Dermis blood vessel endothelial cell (primary cell): ENCODE measurements at places on chromosomes 1 and 21. TPM values are rescaled to one million over a fixed set of nuclear protein-coding genes. Genes with fewer than 3 reads are reported as not detected.

Gene ALX3
- total RNA-seq, result not detected in 2 replicates

Gene TDRD5
- total RNA-seq, result not detected in 2 replicates

Gene FCAMR
- not detected in 2 replicates for total RNA-seq

Gene NFYC
- 19.2 and 29.5 TPM in 2 replicates for total RNA-seq

Gene OR2T29
- not detected in 2 replicates for total RNA-seq

Gene CFAP126
- not detected in 2 replicates for total RNA-seq

Gene ST6GALNAC3
- total RNA-seq, result 44.9 and 67.6 TPM in 2 replicates

Gene S100A8
- not detected in 2 replicates for total RNA-seq

Gene CCDC30
- 0.28 and 0.68 TPM in 2 replicates for total RNA-seq

Gene PADI1
- 0.05 and 0.85 TPM in 2 replicates for total RNA-seq

Gene SUSD4
- 0.05 and 0.17 TPM in 2 replicates for total RNA-seq

Gene EIF4G3
- total RNA-seq, result 39.8 and 60.8 TPM in 2 replicates

GRCh38 chr1:36692465-36693160 lies 209.9 kb upstream of the CSF3R start:
- no peak for DNase-seq

GRCh38 chr1:48823168-48823567 lies 46.5 kb upstream of the BEND5 start:
- DNase-seq, result no peak

DNA sequence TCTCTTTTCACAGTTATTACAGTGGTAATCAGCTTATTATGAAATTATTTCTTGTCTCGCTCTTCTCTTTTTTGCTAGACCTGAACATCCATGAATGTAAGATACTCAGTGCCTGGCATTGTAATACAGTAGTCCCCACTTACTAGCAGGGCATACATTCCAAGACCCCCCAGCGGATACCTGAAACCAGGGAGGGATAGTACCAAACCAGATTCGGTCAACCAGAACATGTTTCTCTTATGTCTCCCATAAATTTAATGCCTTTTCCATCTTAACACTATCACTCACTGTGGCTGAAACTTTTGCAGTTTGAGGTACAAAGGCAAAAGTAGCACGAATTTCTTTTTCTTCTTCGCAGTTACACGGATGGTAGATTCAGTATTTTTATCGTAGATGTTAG lies 24.6 kb upstream of the B3GALT2 start:
- no peak for DNase-seq

DNA sequence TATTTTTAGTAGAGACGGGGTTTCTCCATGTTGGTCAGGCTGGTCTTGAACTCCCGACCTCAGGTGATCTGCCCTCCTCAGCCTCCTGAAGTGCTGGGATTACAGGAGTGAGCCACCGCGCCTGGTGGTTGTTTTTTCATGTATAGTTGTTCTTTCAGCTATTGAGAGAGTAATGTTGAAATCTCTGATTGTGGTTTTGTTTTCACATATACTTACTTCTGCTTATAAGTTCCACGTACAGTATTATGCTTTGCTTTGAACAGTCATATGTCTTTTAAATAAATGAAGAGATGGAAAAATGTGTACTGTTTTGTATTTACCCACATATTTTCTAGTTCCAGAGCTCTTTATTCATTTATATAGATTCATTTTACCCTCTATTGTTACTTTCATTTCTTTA lies 44.5 kb downstream of the MARK1 start:
- no peak for DNase-seq

DNA sequence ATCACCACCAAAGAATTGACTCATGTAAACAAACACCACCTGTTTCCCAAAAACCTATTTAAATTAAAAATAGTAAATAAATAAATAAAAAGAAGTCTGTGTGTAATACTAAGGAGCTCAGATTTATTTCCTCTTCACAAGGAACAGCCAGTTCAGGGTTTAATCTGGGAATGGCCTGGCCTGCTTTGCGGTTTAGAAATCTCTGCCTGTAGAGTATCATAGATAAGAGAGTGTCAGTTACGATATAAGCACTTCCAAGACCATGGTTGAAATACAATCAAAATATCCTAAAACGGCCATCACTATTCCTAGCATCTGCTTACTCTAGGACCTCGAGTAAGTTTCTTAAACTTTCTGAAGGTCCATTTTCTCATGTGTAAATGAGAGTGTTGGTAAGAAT lies 274.4 kb downstream of the PLPP3 start:
- DNase-seq, result no peak

- no peak for DNase-seq
Measured at GRCh38 chr1:178940068-178940765, 69.3 kb upstream of the ANGPTL1 start.

- DNase-seq, result no peak
Measured at GRCh38 chr1:84361796-84362195, 36.5 kb upstream of the DNASE2B start.

GRCh38 chr1:25556791-25557476 lies 13.5 kb downstream of the LDLRAP1 start:
- no peak for DNase-seq

GRCh38 chr1:226708342-226708780 lies 30.7 kb downstream of the ITPKB start:
- no peak for DNase-seq

DNA sequence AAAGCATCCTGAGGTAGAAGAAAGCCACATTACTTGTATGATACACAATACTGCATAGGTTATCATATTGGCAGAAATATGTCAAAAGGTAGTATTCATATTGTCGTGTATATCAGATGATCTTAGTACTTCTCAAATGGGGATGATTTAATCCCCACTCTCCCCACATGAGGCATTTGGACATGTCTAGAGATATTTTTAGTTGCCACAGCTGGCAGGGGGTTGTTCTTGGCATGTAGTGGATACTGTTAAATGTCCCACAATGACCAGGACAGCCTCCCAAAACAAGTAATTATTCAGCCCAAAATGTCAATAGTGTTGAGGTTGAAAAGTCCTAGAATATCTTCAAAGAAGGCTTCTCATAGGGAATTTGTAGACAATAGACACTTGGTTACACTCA lies 162.8 kb downstream of the NEGR1 start:
- DNase-seq, result no peak

GRCh38 chr1:84634536-84635205 lies 55.6 kb downstream of the SSX2IP start:
- no peak for DNase-seq

DNA sequence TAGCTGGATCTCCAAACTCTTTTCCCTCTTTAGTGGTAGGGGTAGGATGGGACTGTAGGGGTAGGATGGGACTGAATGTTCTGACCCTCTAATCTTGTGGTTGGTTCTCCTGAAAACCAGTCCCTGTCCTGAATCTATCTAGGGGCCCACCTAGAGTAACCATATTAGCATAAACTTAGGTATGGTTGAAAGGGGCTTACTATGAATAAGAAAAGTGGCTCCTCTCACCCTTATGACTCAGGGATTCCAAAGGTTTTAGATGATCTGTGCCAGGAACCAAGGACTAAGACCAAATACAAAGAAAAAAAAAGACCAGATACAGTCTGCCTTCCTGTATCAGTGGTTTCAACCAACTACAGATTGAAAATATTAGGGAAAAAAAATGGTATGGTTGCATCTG lies 28.9 kb downstream of the RNF2 start:
- DNase-seq, result no peak

DNA sequence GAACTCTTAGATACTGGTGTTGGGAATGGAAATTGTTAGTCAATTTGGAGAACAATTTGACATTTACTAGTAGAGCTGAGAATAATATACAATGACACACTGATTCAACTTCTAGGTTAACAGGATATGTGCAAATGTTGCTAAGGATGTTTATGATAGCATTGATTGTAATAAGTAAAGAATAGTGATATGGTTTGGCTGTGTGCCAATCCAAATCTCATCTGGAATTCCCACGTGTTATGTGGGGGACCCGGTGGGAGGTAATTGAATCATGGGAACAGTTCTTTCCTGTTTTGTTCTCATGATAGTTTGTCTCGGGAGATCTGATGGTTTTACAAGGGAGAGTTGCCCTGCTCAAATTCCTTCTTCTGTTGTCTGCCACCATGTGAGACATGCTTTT lies 302.4 kb upstream of the TMPRSS15 start:
- DNase-seq, result no peak

- DNase-seq, result peak; percentile 28
Measured at GRCh38 chr1:192550922-192551534, 24.5 kb upstream of the RGS1 start.

GRCh38 chr1:25503551-25504426 lies 39.6 kb upstream of the LDLRAP1 start:
- peak; percentile 60 for DNase-seq

DNA sequence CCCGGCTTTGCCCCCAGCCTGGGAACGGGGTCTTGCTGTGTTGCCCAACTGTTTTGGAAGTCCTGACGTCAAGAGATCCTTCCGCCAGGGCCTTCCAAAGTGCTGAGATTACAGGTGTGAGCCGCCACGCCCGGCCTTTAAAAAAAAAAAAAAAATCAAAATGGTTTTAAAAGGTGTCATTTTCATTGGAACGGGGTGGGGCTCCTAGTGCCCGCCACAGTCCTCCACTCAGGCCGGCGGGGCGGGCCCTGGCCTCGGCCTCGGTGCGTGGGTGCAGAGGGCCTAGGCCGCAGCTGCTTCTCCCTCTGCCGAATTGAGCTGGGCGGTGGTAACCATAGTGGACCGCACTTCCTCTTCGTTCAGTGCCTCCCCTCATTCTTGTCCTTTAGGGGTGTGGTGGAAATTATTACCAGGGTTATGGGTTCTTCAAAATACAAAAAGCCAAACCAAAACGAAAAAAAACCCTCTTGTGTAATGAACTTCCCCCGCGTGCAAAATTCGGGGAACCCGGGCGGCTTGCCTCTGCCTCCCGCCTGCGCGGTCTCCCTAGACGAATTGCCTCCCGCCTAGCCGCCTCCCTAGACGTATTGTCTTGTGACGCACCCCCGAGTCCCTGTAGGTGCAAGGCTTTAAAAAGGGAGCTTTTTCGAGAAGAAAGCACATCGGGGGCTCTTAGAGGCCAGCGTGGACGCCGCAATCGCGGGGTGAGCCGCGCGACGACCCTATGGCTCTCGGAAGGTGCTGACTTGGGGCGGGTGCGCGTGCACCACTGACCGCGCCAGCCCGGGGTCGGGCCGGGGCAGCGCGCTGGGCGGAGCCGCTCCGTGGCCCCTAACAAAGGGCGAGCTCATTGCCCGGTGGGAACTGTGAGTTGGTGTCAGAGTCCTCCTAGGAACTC lies 10.5 kb upstream of the SPEN start:
- peak; percentile 39 for DNase-seq

GRCh38 chr1:31523012-31523411 lies 53.3 kb upstream of the TINAGL1 start:
- DNase-seq, result no peak

- no peak for DNase-seq
Measured at GRCh38 chr1:156399355-156400125, 30.5 kb downstream of the RHBG start.

DNA sequence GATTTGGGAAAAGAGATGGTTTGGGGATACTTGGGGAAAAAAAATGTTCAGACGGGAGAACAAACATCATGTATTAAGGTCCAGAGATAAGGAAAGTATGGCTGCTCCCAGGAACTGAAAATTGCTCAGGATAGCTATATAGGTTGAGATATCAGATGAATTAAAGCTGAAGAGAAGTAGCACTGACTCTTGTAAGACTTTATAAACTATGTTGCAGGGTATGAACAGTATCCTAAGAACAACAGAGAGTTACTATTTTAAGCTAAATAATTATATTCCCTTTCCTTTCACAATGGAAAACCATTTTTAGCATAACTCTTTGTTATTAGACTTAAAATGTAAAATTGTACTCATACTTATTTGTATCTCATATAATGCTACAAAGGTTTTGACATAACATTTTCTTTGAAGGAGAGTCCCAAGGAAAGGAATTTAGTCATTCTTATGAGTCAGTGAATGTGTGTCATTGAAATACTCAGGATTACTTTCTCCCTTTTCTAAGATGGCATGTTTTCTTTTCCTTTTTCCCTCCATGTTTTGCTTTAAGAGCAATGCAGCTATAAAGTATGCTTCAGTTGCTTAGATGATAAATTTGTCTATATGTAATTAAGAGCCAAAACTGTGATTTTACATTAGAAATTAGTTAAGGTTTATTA lies 139.4 kb upstream of the KIAA1614 start:
- peak; percentile 48 for DNase-seq

- DNase-seq, result no peak
Measured at GRCh38 chr21:37251294-37251634, 15.9 kb downstream of the VPS26C start.

DNA sequence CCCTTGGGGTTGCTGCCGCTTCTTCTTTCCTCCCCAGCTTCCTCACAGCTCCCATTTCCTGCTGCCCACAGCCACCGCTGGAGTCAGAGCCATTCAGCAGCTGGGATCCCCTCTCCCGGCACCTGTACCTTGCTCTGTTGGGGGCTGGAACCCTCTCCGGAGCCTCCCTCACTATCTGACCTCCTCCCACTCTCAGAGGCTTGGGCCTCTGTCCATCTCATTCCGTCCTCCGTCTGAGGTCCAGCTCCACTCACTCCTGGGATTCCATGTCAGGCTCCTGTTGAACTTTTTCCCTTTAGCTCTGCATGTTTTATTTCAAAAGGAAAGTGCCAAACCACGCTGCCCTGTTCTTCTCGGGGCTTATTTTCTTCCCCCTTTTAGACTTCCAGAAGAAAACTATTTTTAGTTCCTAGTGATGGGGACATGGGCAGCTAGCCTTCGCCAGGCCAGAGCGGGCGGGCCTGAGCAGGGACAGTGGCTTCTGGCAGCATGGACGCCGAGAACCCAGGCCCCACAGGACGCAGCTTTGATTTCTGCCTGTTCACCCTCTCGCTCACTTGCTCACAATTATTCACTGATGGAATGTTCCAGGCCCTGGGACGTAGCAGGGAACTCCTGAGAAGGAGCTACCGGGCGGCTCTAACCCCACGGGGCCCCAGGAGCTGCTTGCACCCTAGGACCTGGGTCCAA lies 79.2 kb downstream of the ARHGEF10L start:
- DNase-seq, result no peak

DNA sequence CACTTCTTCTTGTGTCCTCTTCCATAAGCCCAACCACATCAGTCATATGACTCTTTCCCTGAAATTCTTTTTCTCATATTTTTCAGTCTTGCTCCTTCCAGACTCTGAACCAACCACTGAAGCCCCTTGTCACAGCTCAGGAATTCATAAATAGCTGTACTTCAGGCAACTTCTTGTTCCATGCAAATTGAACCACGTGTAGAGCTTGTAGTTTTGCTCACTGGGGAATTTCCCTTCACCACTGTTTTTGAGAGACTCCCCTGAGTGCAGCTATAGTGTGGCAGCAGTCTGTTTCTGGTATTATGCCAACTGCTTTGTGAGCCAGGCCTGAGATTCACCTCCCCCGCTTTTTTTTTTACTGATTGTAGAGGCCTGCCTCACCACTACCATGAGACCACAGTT lies 150.3 kb upstream of the SPAG17 start:
- DNase-seq, result no peak

- no peak for DNase-seq
Measured at GRCh38 chr1:72891976-72892375, 609.6 kb upstream of the NEGR1 start.

- no peak for DNase-seq
Measured at GRCh38 chr21:45857761-45858160, 123.8 kb upstream of the COL6A1 start.

DNA sequence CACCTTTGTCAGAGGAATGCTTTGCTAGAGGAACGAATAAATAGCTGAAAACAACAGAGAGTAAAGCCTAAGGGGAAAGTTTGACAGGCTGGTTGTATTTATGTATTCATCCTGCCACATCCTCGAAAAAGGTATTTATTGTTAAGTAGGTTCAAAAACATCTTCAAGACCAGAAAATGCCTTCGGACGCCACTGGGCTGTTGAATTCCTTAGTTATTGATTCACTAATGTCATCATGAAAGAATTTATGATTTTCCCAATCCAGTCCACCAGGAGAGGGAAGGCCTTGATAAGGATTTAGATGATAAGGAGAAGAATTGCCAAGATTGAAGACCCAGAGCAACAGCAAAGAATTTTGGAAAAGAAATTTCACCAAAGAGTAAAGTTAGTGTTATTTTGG lies 35.2 kb upstream of the MAB21L3 start:
- no peak for DNase-seq

- DNase-seq, result peak; percentile 84
Measured at GRCh38 chr21:29217818-29218291, 80.9 kb upstream of the BACH1 start.
